Stimulated activated CD8-positive, alpha-beta memory T cell treated with anti-CD3 and anti-CD28 coated beads, Interleukin-15, amount 100 ng/mL, for 24 hours (primary cell): ENCODE measurements at places on chromosomes 2 and 18.

- DNase-seq = no peak
These were observed 83.5 kb upstream of the CDCA7 start for GRCh38 chr2:173271135-173271534.

GRCh38 chr2:239247401-239248245 lies 153.2 kb downstream of the HDAC4 start:
- no peak for DNase-seq

DNA sequence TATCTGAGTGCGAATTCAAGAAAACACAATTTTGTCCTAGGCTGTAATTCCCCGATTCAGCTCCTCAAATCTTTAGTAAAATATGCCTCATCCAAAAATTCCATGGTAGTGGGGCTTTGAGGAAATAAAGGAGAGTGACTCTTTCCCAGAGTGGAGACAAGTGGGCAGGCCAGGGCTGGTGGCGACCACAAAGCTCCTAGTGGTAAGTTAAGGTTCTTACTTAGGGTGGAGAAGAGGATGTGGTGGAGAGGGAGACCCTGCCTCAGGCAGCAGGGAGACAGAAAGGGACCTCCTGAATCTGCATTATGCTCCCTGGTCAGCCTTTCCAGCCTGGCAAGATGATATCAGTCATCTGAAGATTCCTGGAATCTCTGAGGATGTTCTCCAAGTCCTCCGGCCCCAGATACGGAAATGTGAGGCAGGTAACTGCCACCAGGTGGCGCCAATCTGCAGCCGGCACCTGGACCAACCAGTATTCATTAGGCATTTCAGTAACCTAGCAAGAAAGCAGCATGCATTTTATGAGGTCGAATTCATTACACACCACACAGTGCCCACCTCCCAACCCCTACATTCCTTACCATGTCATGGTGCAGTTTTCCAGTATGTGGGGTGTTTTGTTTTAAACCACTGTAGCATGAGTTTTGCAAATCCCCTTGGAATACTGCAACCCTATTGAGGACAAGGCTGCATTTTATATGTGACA lies 106.4 kb downstream of the POLE4 start:
- DNase-seq = peak; percentile 15

DNA sequence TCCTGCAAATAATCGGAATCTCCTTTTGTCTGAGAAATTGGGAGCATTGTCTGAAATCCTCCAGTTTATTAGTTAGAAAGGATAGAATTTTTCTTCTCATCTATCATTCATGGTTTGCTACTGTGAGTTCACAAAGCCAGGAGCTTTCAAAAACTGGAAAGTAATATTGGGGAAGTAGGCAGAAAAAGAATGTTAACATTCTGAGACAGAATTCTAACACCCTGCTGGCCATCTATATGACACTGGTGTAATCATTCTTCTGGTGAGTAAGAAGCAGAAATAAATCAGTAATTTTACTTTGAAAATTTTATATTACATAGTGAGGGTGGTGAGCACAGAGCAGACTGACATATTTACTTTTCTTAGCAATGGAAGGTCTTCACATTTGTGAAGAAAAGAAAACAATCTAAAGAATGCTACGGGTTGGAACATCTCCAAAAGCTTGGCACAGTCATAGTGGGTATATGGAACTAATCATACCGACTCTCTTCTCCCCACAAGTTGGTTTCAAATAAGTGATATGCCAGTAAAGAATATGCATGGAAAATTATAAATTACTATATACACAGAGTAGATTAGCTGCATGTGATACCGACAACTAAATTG lies 344.9 kb downstream of the LPIN1 start:
- DNase-seq = no peak

- no peak for DNase-seq
These were observed 402.5 kb downstream of the STK39 start for GRCh38 chr2:167844714-167845530.

DNA sequence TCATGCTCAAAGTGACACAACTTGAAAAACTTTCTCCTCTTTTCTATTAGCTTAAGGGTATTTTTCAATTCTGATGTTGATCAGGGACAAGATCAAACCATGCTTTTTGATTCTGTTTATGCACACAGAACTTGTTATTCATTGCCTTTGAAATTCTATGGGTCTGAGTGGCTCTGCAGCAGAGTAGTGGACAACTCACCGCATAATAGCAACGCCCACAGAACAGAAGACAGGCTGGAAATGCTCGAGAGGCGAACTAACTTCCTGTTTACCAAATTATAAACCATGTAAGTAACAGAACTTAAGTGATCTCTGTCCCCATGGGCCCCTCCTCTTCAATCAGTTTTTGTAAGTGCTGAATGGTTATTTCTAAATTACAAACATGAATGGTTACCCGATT lies 131.2 kb downstream of the CBLN2 start:
- no peak for DNase-seq

DNA sequence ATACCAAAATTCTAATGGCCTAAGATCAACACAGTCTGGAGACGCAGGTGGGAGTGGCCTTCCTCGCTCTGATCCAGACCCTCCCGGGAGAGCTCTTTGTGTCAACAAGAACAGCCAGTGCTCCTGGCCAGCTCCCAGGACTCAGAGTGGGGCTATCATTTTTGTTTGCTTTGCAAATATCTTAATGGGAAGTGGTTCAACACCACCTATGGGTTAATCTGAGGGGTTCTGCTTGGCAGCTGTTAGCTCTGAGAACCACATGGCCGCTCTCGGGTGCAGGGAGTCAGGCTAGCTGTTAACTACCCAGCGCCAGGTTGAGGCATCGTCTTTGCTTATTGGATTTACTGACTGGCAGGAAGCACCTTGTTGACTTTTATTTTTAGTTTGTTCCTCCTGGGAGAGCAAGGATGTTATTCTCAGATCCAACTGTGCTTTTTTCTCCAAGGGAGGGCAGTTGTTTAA lies 184.8 kb upstream of the SP5 start:
- no peak for DNase-seq

DNA sequence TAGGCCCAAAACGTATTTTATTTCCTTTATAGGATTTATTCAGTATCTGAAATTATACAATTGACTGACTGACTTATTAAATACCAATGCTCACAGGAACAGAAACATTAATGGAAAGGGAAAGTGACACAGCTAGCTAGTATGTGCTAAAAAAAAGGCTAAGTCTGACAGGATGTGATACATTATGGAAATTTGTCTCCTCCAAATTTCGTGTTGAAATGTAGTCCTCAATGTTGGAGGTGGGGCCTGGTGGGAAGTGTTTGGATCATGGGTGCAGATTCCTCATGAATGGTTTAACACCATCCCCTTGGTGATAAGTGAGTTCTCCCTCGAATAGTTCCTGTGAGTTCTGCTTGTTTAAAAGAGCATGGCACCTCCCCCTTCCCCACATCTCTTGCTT lies 70.6 kb upstream of the WDR75 start:
- no peak for DNase-seq

DNA sequence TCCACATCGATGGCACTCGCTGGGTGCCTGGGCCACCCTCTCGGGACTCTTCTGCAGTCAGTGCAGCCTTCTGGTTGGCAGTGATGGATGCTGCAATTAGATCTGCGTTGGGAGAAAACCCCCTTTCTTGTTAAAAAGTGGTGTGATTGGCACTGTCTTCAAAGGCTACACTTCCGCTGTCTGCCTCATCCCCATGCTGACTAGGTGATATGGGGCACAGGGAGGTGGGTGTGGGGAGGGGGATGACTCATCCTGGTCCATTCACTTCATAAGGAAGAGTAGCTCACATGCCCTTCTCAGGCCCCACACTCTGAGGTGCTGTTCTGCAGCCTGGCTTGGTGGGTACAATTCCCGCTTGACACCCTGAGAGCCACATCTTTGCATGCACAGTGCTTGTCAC lies 77.4 kb downstream of the THNSL2 start:
- DNase-seq = no peak

GRCh38 chr2:26521054-26521912 lies 43.4 kb upstream of the OTOF start:
- no peak for DNase-seq

DNA sequence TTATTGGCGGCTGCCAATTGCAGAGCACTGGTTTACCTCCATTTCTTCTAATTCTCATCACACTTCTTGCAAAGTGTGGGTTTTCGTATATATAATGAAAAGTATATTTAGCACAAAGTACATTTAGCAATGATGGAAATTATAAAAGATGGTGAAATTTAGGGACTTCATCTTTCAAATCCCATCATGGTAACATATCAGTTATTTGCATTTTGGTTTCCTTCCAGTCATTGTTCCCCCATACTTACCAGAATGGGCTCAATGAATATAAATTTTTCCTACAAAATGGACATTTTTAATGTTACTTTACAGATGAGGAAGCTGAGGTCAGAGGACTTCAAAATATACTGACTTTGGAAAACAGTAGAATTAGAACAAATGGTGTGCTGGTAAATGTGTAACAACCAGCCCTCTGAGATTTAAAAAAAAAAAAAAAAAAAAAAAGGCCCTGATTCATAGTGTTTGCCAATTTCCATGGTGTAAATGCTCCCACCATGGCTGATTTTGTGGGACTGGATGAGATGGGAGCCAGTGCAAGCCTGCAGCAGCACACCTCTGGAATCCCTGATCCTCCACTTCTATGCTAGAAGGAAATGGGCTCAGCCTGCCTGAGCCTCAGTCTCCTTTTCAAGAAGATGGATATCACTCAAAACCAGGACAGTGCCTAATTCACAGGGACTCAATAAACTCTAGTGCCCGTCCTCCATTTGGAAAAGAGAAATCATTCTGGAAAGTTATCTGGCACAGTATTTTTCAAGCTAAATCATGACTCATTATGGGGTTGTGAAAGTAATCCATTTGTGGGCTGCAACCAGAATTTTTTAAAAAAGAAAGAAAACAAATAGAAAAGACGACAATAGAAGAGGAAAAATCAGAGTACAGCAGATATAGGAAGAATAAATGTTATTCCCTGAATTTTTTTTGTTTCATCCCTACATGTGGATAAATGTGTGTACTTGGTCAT lies 34.0 kb downstream of the LBH start:
- DNase-seq = no peak

DNA sequence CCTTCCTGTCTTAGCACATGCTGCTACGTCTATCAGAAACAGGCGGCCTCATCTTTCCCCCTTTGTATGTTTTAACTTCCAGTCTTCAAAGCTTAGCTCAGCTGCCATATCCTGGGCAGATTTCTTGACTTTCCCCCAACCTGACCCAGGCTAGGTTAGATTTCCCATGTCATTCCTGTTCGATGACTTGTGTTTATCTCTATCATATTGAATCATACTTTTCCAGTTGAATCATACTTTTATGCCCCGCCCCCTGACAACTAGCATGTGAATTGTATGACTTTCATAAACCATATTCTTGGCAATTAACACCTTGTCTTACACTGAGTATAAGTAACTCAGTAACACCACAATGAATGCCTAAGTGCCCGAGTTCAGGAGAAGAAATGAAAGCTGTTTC lies 128.3 kb downstream of the CYRIA start:
- no peak for DNase-seq

DNA sequence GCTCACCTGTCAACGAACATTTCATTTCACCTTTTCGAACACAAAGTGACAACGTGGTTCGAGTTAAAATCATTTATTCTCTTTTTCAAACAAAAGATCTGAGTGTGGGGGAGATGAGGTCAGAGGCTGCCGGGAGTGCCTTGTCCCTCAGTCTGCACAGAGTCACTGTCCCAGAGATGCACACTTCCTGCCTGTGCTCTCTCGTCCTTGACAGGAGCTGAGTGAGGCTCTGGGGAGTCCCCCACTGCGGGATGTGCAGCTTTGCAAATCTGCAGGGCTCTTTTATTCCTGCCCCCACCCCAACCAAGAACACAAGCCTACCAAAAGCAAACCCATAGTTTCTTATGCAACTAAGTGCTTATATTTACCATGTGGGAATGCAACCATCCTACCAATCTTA lies 497.8 kb downstream of the EIPR1 start:
- DNase-seq = no peak

DNA sequence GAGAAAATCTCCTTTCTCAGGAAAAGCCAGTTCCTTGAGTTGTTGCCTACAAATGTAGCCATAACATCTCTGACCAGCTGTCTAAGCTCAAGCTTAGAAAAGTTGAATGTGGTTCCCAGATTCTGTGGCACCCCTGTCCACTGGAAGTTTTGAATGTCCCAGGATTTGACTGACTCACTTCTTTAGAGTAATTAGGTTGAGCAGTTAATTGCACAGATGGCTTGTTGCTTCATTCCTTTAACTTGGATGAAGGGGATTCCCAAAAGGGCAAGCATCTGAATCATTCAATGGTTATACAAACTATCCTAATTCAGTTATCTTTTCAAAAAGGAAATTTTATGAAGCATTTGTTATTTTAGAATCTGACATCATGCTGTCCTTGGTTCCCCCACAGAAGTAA lies 374.7 kb downstream of the LNPK start:
- DNase-seq = no peak

DNA sequence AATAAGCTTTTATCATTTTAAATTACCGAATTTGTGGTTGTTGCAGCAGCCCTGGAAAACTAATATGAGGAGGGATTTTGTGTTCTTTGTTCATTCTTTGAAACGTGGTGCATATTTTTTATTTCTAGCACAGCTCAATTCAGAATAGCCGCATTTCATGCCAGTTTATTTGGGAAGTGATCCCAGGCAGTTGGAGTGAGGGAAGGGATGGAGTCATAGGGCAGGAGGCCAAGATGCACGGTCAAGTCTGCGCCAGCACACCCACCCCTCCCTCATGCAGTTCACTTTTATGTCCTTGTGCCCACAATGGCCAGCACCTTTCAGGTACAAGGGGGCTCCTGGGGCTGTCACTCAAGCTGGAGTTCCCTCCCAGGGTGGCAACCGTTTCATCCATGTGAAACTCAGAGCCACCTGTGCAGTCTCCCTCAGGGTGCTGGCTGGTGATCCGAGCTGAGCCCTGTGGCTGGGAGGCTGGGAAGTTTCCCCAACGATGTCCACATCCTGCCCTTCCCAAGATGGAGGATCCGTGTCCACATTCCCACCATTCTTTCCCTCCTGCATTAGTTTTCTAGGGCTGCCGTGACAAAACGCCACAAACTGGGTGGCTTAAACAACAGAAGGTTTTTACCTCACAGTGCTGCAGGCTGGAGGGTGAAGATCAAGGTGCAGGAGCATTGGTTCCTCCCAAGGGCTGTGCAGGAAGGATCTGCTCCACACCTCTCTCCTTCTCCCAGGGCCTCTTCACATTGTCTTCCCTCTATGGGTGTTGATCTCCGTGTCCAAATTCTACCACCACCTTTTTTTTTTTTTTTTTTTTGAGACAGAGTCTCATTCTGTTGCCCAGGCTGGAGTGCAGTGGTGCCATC lies 68.5 kb upstream of the ITGA6 start:
- DNase-seq = no peak

GRCh38 chr2:128549646-128550260 lies 231.1 kb upstream of the HS6ST1 start:
- no peak for DNase-seq

DNA sequence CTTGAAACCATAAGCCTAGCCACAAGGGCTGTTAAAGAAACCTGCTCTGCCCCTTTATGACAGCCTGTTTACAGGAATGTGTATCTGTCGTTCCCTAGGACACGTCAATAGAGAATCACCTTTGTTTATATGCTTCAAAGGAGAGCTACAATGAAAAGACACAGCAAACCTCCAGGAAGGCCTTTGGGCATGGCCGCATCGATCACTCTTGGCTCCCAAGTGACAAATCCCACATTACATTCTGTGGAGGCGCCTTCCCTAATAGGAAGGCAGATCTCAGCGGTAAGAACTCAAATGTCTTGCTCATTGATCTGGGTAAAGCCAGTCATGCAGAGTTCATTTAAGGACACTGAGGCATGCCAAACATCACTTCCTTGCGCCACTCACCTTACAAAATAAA lies 26.5 kb downstream of the KIAA2012 start:
- DNase-seq = no peak

GRCh38 chr18:38369772-38370690 lies 804.4 kb upstream of the CELF4 start:
- no peak for DNase-seq
